Activated CD4-positive, alpha-beta T cell treated with anti-CD3 and anti-CD28 coated beads for 1 hour (primary cell): ENCODE measurements at places on chromosomes 3 and 15.
A peak's percentile ranks its signal among the peaks of the same experiment; 100 is the strongest.

DNA sequence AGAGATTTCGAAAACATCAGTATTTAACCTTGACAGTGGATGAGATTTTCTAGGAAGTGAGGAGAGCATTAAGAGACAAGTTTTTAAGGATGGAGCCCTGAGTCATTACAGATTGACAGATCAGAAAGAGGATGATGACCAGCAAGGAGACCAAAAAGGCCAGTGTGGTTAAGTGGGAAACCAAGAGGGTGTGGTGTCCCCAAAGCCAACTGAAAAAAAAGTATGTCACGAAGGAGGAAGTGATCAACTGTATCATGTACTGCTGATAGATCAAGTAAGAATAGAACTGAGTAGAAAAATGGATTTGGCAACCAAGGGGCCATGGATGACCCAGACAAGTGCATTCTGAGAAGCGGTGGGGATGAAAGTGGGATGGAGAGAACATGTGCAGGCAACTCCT is 491.8 kb downstream of the FHIT start:
- DNase-seq = no peak

- DNase-seq = no peak
These were observed 71.8 kb downstream of the PEX5L start for GRCh38 chr3:179964890-179965289.

DNA sequence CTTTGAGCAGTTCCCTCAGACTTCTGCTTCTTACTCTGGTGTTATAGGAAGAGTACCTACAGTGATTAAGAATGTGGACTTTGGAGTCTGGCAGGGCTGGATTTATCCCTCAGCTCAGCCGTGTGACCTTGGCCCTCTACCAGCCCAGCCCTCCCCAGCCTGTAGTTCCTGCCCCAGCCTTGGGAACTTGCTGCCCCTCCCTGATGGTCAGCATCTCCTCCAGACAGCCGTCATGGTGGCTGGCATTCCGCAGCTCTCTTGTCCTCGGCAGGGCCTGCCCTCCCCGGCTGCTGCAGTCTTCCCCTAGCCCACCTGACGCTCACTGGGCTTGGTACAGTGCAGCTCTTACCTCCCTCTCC is 21.9 kb upstream of the CPNE9 start:
- DNase-seq = no peak

DNA sequence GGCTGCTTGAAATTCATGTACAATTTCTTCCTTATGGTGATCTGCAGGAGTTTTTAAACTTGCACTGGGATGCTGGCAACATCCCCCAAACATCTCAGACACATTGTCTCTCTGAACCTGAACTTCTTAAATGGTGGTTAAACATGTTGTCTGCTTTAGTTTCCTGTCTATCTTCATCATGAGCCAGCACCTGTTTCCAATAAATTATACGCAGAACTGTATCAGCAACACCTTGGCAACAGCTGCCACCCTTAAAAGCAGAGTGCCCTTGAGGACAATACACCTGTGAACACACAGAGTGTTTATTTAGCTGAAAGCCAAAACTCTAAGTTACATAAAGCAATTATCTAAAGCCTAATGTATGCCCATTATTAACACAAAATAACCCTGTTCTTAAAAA is 242.9 kb downstream of the WNT5A start:
- DNase-seq = no peak

DNA sequence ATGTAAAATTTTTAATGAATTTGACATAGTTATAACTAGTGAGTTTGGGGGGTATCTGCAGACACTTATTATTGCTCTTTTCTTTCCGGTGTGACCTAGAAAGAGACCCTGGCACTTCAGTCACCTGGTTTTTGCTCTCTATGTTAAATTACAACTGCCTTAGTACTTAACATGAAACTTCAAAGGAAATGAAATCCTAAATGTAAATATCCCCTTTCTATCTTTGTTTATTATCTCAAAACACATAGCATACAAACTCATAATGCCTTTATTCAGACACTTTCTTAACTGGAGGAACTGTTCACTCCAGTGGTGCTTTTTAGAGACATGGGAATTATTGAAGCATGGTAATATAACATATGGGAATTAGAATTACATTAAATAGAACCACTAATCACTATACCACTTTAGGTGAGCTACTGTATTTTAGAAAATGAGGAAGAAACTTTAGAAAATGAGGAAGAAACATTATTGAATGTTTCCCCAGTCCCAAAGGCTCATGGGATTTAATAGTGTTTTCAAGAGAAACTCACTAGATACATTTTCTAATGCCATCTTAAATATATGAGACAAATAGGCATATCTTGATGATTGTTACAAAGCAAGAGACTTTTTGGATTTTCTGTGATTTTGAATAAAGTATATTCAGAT is 119.5 kb upstream of the MLF1 start:
- no peak for DNase-seq

GRCh38 chr3:61357902-61358301 is 106.7 kb upstream of the FHIT start:
- DNase-seq = no peak

DNA sequence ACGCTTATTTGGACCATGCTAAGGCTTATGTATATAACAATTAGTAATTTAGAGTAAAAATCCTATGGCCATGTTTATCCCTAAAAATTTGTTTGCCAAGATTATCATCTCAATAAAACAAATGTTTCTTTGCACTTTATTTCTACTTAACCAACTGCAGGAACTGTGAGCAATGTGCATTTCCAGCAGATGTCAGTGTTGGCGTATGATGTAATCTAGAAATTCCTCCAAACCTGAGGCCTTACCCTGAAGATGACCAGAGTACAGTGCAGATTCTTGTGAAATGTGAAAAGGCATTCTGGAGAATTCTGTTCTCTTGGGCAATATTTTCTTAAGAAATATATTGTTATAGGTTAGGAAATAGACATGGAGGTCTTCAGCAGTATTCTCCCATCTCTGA is 205.9 kb downstream of the MBNL1 start:
- DNase-seq = no peak

- no peak for DNase-seq
These were observed 78.7 kb downstream of the PLXNA1 start for GRCh38 chr3:127061641-127062040.

GRCh38 chr3:194396859-194397756 is 2.0 kb downstream of the GP5 start:
- DNase-seq = peak; percentile 17

DNA sequence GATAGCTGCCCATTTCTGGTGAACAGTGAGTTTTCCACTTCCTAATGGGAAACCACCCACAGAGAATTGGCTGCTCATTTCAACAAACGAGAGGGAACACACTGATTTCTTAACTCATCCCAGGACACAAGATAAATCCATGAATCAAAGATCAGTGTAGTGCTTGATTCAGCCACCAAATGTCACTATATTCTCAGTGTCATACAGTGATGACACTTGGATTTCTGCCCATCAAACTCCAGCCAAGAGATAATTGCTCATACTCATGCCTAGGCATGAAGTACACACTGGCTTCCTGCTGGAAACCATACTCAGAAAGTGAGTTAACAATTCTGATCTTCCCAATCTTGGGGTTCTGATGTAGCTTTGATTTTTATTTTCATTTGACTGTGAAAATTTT is 35.4 kb upstream of the GRM7 start:
- no peak for DNase-seq

DNA sequence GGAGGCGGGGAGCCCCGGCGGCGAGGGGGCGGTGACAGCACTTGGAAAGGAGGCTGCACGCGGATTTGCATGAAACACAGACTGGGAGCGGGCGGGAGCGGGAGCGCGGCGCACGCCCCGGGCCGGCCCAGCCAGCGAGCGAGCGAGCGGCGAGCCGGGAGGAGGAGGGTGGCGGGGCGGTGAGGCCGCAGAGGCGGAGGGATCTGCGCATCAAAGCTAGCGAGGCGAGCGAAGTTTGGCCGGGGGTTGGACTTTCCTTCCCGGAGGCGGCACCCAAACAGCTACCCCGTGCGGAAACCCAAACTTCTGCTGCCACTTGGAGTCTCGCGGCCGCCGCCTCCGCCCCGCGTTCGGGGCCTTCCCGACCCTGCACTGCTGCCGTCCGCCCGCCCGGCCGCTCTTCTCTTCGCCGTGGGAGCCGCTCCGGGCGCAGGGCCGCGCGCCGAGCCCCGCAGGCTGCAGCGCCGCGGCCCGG is at the start of gene SMAD3:
TSS of gene SMAD3 (plus strand) at position 72 of the 475 bp plus-strand sequence. CDS start 553 bp downstream, outside the sequence.
- DNase-seq = peak; percentile 54

GRCh38 chr3:13670292-13670691 is 121.4 kb downstream of the FBLN2 start:
- no peak for DNase-seq

GRCh38 chr3:52293491-52294319 is 6.1 kb downstream of the GLYCTK start:
- no peak for DNase-seq

- DNase-seq = no peak
These were observed 11.4 kb downstream of the FAM107A start for GRCh38 chr3:58565621-58566397.

DNA sequence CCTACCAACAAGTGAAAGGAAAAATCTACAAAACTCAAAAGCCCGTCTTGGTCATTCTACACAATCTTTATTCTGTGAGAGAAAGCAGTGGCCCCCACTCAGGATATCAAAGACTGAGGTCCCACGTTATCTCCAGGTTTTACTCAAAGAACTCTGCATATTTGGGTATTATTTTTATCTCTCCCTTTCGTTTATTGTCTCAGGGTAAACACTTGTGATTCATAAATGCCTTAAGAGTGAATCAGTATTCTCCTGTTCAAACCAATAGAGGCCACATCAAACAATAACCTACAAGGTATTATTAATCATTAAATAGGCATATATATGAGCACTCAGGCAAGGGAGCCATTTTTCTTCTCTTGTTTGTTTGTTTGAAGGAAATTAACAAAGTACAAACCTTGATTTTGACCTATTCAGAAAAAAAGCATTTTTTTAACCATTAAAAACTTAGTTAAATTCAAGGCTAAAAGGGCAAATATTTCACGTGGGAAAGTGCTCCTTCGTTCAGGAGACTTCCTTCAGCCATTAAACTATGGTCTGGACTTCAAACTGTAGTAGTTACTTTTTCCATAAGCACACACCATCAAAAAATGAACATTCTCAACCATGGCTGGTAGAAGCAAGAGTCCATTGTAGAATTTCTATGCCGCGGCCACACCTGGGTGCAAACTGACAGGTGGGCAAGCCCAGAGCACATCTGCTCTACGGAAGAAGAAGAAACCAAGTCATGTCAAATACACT is 13.9 kb upstream of the HES1 start:
- DNase-seq = no peak

DNA sequence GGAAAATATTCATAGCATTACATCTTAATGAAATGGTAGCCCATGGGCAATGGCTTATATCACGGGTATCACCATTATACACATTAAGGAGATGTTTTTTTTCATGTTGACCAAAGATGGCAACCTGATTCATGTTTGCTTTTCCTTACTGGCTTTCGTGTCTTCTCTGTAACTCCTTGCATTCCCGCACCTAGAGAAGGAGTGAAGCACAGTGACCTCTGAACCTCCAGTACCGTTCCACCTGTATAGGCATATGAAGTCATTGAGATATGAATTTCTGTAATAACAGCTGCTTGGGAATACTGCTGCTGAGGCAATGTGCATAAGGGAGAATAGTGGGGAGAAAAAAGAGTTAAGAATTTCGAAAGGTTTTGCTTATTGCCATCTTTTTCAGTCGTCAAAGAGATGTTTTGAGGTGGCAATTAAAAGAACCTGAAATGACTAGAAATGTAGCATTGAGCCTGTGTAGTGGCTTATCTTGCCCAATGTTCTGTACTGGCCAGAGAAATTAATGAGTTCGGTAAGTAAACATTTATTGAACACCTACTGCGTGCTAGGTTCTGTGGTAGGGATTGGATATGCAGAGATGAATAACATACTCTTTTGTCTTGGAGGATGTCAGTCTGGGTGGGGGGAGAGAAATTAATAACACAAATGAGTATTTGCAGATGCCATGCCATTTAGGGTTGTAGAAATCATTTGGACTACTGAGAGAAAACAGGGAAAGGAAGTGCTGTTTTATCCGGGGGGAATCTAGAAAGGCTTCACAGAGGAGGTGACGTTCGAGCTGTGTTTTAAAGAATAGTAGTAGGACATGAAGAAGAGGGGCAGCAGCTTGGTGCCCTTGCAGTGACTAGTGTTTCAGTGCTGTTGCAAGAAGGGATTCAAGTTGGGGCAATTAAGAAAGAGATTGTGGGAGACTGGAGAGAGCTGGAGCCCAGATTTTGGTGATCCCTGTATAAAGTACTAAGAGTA is 2.5 kb downstream of the FEM1B start:
- DNase-seq = no peak

GRCh38 chr3:76432396-76432795 is 607.5 kb upstream of the ROBO2 start:
- no peak for DNase-seq

- DNase-seq = no peak
These were observed 200.5 kb downstream of the AKAP13 start for GRCh38 chr15:85580879-85581278.

- no peak for DNase-seq
These were observed 9.8 kb downstream of the TFG start for GRCh38 chr3:100719136-100719535.

- DNase-seq = no peak
These were observed 487.5 kb upstream of the WNT5A start for GRCh38 chr3:55974421-55975165.

DNA sequence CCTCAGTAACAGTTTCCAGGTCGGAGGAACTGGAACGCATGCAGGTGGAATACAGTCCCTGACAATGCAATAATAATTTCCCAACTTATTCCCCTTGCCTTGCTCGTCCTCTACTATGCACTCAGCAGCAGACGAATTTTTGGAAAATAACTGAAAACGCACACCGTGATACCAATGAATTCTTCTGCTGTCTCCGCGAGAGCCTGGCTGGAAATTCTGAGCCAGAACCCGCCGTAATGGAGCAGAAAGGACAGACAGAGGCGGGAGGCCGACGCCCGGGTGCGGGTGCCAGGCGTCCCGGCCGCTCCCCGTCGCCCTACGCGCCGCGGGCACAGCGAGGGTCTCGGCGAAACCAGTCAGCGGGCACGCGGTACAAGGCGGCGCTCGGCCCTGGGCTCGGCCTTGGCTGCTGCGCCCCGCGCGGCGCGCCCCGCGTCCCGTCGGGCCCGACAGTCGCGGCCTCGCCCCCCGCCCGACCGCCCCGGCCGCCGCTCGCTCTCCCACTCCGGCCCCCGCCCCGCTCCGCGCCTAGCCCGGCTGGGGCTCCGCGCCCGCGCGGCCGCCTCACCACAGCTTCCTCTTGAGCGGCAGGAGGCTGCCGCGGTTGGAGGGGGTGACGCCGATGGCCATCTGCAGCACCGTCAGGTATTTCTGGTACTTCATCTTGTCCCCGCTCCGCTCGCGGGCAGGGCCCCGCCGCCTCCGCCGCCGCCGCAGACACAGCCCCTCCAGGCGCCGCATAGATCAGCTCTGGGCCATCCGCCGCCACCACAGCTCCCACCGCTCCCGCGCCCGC is 114.5 kb upstream of the GOLGA8J start:
- DNase-seq = no peak

GRCh38 chr3:141523615-141524375 is 37.0 kb downstream of the RASA2 start:
- DNase-seq = no peak

DNA sequence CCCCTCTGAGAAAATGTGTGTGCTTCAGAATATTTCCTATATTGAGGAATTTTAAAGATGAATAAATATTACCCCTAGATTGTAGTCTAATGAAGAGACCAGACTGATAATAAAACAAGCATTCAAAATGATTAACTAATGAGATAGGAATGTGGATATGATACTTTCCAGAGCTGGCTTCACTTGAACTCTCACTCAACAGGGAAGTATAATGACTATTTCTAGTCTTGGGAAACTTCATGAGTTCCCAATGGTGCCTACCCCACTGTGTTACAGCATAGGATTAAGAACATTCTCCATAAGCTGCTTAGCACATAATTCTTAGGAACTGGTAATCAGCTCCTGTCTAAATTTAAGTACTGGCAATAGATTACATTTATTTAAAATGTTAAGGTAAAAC is 261.5 kb upstream of the ZNF385D start:
- no peak for DNase-seq
